ENCODE measurements at places on chromosomes 3 and 15.

- DNase-seq: no peak
These were observed 42.9 kb downstream of the KLF15 start for GRCh38 chr3:126314305-126314789.

- no peak for DNase-seq
These were observed 45.2 kb downstream of the C2CD4B start for GRCh38 chr15:62119874-62120273.

GRCh38 chr3:59895972-59896371 is 846.1 kb upstream of the CFAP20DC start:
- DNase-seq: no peak

DNA sequence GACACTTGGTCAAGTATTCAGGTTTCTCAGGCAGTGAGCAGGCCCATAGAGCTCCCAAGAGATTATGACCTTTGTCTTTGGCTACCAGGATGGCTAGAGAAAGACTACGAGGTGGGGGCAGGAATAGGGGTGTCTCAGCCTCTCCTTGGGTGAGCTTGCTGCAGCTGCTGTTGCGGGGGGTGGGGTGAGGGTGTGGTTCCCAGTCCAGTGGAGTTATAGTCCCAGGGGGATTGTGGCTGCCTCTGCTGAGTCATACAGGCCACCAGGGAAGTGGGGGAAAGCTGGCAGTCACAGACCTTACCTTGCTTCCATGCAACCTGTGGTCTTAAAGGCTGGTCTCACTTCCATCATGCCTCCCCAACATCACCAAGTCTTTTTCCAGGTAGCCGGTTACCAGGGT is 31.7 kb downstream of the ATP2C1 start:
- peak; percentile 54 for DNase-seq

GRCh38 chr3:156952011-156952410 is 125.9 kb downstream of the LEKR1 start:
- peak; percentile 54 for DNase-seq

- DNase-seq: peak; percentile 10
These were observed 20.2 kb upstream of the GADL1 start for GRCh38 chr3:30914696-30915095.

GRCh38 chr3:20569310-20569709 is 383.3 kb upstream of the SGO1 start:
- DNase-seq: no peak

- no peak for DNase-seq
These were observed 6.7 kb upstream of the BFSP2 start for GRCh38 chr3:133393204-133393603.

- DNase-seq: peak; percentile 50
These were observed 121.9 kb downstream of the BBX start for GRCh38 chr3:107644631-107645030.

GRCh38 chr3:51953445-51953844 is 1.7 kb upstream of the GPR62 start:
- DNase-seq: peak; percentile 88

DNA sequence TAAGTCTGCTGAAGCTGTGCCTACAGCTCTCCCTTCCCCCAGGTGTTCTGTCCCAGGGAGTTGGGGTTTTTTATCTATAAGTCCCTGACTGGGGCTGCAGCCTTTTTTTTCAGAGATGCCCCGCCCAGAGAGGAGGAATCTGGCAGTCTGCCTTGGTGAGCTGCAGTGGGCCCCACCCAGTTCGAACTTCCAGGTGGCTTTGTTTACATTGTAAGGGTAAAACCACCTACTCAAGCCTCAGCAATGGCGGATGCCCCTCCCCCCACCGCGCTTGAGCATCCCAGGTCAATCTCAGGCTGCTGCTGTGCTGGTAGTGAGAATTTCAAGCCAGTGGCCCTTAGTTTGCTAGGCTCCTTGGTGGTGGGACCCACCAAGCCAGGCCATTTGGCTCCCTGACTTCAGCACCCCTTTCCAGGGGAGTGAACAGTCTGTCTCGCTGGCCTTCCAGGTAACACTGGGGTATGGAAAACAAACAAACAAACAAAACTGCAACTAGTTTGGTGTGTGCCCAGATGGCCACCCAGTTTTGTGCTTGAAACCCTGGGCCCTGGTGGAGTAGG is 189.4 kb downstream of the MFSD1 start:
- no peak for DNase-seq

GRCh38 chr3:158802409-158803268 is 785 bp downstream of the MFSD1 start:
- no peak for DNase-seq

DNA sequence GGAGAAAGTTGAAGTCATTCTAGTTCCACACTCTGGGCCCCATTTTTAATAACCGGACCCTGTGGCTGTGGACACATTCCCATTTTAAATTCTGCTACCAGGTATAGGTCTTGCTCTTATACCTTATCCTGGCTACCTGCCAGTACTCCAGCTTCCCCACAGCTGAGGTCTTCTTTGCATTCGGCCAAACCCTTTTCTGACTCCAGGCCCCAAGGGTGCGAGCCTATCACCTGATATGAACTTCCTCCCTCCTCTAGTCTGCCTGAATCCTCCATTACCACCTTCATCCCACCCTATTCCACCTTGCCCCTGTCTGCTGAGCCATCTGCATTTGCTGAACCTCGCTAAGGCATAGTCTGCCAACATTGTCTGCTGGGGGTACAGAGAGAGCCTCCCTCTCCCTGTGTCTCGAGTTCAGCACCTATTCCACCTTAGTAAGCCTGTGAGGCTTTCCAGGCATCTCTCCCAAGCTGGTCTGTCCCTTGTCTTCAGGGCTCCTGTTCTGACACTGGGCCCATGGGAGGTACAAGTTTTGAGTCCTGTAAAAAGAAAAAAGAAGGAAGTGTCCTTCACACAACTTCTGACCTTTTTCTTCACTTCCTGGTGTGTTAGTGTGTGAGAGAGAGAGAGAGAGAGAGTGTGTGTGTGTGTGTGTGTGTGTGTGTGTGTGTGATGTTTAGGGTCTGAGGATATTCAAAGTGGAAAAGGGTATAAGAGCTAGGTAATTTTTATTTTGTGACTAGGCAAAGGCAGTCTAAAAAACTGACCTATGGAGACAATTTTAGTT is 27.0 kb downstream of the PDE8A start:
- DNase-seq: no peak

GRCh38 chr3:11651477-11651876 is 7.8 kb upstream of the VGLL4 start:
- DNase-seq: no peak

DNA sequence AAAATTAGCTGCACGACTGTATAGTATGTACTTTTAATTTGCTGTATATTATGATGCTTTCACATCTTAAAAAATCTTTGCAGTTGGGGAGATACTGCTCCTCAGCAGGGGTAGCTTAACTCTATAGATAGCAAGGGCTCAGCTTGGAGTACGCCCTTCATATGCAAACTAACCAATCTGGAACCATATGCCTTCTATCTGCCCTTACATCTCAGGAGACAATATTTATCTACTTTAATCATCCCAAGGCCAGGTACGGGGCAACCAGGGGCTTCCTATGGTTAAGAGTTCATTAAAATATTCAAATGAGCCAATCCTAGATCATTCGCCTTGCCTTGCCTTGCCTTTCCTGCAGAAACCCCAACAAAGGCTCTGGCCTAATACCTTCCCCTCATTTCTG is 204.1 kb upstream of the ZBTB20 start:
- no peak for DNase-seq

GRCh38 chr3:106438887-106439286 is 570.1 kb upstream of the CBLB start:
- DNase-seq: no peak
